DND-41 (cell line): ENCODE measurements at places on chromosomes 7 and 10.

GRCh38 chr7:2805213-2805944 is 38.7 kb downstream of the GNA12 start:
- no peak overlapping the region for H3K27ac ChIP-seq
- no peak for DNase-seq
- no peaks in the 10 kb centered on the region for H3K27me3 ChIP-seq
- no peak overlapping the region for H3K4me3 ChIP-seq

DNA sequence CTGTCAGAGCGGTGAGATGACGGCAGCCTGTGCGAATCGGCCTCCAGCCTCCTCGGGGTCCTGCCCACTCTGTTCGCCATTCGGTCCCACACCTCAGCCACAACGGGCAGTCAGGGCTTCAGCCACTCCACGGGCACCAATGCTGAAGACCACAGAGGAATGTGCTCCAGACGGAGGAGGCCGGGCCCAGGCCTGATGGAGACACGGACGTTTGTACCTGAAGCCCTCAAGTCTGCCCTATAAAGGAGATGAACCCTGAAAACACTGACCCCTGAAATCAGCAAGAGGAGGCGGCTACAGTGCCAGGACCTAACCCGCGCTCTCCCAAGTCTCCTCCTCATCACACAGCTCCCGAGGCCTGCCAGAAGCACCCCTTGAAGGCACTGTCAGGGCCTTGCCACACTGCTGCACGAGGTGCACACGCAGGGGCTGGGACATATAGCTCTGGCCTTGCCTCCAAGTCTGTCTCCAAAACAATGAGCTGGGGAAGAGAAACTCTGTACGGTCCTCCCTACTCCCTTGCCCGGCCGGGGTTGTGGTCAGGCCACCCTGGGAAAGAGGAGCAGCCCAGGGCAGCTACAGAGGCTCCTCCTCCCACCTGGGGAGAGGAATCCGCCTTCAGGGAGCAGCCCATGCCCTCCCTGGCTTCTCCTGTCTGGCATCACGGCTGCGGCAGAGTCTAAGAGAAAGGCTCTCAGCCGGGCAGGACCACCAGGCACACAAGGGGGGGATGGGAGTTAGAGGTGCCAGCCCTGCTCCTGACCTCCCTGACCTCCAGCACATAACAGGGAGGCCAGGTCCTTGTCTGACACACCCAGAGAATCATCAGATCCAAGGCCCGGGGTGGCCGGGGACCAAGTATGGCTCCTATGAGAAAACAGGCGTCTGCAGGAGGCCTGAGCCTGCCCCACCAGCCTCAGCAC is 310.1 kb downstream of the PTPRN2 start:
- H3K36me3 ChIP-seq, result no peaks in the 10 kb centered on the region
- H3K4me3 ChIP-seq, result no peak overlapping the region
- no peaks in the 10 kb centered on the region for H3K4me1 ChIP-seq
- H3K27ac ChIP-seq, result no peak overlapping the region

DNA sequence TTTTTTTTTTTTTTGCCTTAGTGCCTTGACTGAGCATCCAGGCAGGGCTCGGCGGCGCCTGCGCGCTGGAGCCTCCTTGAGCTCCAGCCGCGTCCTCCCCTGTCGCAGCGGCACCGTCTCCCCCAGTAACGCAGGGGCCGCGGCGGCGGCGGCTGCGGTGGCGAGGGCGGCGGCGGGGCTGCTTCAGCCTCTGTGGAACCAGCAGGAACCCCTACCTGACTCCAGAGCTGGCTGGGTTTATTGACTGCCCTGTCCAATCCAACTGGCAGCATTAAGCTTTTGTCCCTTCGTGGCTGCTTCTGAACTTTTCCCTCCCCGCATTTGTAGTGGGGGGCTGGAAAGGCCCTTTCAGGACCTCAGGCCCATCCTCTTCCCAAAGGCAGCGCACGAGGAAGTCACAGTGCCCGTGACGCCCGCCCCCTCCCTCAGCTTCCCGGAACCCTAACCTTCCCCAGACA is at the start of gene GPR85:
Gene GPR85, minus strand, starts transcription at position 397 of the 458 bp plus-strand sequence. CDS start 2,106 bp downstream, outside the sequence.
- H3K27ac ChIP-seq, result no peak within 1 kb of the TSS
- H3K36me3 ChIP-seq, result no peaks in the 10 kb centered on the region
- H3K4me1 ChIP-seq, result no peaks in the 10 kb centered on the region
- no peak within 1 kb of the TSS for H3K4me3 ChIP-seq

- H3K27ac ChIP-seq, result no peak overlapping the region
- H3K27me3 ChIP-seq, result no peaks in the 10 kb centered on the region
- H3K36me3 ChIP-seq, result no peaks in the 10 kb centered on the region
- H3K4me1 ChIP-seq, result no peaks in the 10 kb centered on the region
- DNase-seq, result no peak
- no peak overlapping the region for H3K4me3 ChIP-seq
These were observed 83.5 kb downstream of the GNAT3 start for GRCh38 chr7:80428161-80429054.

DNA sequence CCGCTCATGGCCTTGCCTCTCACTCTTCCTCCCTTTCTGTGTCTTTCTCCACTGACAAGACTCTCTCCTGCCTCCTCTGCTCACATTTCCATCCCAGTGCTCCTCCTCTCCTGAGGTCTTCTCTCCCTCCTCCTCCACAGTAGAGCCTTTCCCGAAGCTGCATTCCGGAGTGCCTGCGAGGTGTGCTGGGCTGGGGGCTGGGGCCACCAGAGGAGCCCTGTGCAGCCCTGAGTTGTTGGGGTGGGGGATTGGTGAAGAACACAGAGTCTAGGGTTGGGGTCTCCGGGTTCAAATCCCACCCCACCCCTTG is 76.4 kb downstream of the ZMIZ1 start:
- no peaks in the 10 kb centered on the region for H3K27me3 ChIP-seq
- H3K36me3 ChIP-seq, result peaks cover 62% of the 10 kb centered on the region
- peak overlapping the region; percentile 92 for H3K27ac ChIP-seq
- H3K4me3 ChIP-seq, result no peak overlapping the region
- DNase-seq, result no peak
